NCI-H226 (cell line): ENCODE measurements at places on chromosomes 4 and X.
A peak's percentile ranks its signal among the peaks of the same experiment; 100 is the strongest.

GRCh38 chrX:133215017-133215416, 3.1 kb downstream of the TFDP3 start:
- no peak for DNase-seq

GRCh38 chr4:126916626-126917140, 716.1 kb upstream of the INTU start:
- no peak for DNase-seq

DNA sequence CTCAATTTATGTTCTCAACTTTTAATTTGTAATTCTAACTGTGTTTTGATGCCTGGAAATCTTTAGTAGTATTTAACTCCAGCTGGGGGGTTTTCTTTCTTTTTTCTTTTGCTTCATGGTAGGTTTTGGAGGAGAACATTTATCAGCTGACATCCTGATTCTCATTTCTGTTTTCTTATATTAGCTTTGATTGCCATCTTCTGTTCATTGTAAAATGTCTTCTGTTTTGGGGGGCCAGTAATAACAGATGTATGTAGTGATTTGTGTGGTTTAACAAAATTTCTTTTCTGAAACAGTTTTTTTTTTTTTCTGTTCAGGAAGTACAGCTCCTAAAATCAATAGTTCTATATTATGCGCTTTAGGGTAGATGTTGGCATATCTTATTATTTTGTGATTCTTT, 182.2 kb downstream of the GABRB1 start:
- no peak for DNase-seq

GRCh38 chrX:156008915-156009314, 11.4 kb downstream of the IL9R start:
- DNase-seq = no peak

DNA sequence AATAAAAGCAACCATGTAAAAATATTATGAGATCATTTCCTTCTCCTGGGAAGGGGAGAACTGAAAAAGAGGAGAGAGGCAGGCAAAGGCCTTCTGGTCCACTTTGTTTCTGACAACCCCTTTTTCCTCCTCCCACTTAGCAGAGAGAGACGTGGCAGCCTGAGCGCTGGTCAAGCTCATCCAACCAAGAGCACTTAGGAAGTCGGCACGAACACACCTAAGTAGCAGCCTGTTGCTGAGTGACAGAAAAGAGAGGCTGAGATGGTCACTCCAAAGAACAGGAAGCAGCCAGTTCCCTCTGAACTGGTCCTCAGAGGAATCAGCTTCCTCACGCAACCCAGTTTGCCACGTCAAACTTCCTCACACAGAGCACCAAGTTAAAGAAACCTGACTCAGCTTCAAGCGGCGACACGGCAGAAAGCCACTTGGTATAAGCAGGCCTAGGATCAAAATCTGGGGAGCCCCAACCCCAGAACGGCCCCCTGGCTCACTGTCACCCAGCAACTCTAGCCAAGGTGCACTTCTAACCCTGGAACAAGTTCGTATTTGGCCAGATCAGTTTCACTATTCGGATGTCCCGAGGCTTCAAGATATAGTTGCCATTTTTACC, 861 bp downstream of the SEC24D start:
- DNase-seq = peak; percentile 79

DNA sequence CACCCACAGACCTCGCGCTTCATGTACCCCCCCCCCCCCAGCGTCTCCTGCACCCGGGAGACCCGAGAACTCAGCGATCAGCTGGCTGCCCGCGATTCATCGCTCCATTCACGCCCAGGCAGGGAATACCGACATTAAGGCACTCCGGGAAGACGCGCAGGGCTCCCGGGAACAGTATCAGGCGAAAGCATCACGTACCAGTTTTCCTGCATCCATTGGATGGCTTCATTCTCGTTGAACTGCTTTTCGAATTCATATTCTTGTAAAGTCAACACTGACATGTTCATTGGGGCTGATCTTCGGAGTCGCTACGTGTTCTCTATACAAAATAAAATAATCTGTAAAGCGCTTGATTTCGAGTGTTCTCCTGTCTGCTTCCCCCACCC, 373 bp downstream of the ELOVL6 start:
- DNase-seq = no peak

GRCh38 chrX:140713174-140713539, 3.6 kb downstream of the LINC00632 start:
- no peak for DNase-seq

- no peak for DNase-seq
Observed at GRCh38 chrX:81240701-81241331, 38.9 kb downstream of the SH3BGRL start.

GRCh38 chrX:136975684-136976470, 57.9 kb downstream of the GPR101 start:
- DNase-seq = no peak

DNA sequence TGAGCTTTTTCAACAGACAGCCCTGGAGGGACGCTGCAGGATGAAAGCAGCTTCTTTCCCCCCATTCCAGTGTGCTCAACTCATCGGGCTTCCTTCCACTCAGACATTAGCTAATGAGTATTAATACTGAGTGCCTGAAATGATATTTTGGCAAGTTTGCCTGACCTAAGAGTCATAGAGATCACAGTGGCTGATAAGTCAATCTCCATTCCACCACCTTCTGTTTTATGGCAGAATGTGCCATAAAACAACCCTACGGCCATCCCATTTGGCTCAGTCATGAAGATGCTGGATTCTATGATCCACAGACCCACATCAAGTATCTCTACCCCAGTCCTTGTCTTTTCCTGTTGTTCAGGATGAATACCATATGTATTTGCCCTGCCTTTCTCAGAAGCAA, 48.3 kb upstream of the MAB21L2 start:
- DNase-seq = no peak

- no peak for DNase-seq
Observed at GRCh38 chrX:129744861-129745321, 6.1 kb downstream of the XPNPEP2 start.

DNA sequence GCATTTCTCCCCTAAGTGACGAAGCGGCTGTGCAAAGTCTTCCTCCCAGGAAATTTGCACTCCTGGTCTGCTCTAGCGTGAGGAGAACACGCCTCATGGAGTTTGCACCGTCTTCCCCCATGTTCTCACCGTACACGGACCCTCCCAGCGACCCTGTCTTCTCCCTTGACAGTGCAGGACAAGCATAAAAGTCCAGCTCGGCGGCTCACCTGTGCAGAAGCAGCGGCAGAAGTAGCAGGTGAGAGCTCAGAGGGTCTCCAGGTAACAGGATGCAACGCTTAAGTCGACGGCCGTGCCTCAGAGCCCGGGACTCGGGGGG, 314 bp downstream of the P2RY8 start:
- no peak for DNase-seq

DNA sequence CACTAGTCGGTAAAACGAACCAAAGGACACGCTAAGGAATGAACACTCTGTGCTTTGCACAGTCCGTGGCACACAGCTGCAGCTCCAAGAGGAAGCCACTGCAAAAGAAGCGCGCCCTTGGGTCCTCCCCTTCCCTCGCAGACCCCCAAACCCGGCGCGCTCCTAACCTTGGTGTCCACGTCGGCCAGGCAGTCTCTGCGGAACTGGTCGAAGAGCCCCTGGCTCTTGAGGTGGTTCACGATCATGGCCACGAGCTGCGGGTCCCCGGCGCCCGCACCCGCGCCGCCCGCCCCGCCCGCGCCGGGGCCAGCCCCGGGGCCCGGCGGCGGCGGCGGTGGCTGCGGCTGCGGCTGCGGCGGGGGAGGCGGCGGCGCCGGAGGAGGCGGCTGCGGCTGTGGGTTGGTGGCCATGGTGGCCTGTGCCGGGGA, 333 bp downstream of the BOD1L1 start:
- no peak for DNase-seq

GRCh38 chr4:147689067-147689466, 5.1 kb upstream of the PRMT9 start:
- DNase-seq = no peak

GRCh38 chrX:119686087-119686691, 6.8 kb downstream of the SEPTIN6 start:
- DNase-seq = no peak

GRCh38 chr4:80711956-80712355, 318.6 kb upstream of the BMP3 start:
- DNase-seq = no peak

DNA sequence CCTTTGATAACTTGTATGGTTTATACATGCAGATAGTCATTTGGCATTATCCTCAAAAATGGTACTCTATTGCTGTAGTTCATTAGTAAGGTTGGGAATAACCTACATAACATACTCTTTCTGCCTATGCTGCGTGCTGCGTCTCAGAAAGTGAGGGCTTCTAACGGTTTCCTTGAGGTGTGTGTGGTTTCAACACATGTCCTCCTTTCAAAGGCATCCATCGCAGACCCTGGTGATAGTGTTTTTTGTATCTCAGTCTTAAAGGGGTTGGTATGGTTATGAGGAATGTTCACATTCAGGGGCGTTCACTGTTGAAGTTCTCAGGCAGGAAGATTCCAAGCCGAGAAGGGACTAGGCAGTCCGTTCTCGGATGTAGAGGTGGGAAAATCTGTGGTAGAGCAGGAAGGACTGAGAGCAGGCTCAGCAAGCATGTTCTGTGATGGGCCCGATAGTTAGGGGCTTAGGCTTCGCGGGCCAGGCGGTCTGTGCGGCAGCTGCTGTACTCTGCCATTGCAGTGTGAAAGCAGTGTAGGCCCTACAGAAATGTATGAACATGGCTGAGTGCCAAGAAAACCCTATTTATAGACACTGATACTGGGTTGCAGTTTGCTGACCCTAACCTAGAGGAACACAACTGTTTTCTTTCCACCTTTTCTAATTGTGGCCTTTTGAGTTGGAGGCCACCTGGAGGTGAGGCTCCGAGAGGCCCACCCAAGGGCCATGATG, 123.2 kb downstream of the GPR143 start:
- no peak for DNase-seq

DNA sequence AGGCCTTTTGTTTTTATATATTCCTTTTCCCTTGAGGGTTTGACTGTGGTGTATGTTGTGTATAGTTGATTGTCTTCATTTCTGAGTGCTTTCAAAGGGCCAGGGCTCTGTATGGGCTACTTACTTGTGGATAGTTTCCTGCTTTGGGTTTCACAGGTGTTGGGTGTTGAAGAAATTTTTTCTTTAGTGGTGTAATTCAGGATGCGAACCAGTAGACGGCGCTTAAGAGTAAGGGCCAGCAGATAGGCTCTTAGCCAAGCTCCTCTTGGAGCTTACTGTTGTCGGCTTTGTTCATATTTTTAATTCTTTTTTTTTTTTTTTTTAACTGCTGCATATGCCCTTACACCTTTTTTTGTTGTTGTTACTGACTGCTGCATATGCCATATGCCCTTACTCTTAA, 276.3 kb upstream of the GALNT7 start:
- DNase-seq = no peak

DNA sequence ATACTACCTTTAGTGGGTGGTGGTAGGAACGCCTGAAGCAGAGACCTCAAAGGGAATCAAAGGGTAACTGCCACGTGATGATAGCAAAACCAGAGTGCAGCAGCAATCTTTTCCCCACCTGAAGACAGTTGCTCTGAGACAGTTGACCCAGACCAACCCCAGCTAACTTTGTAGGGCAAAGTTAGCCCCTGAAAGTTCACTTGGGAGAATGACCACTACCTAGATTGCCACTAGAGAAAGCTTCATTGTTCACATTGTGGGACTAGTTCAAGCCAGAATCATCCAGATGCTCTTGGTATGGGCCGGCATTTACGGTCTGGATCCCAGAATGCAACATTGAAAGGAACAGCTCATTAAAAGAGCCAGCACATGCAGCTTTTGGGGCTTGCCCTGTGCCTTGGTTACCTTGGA, 4.1 kb downstream of the SEPTIN6 start:
- no peak for DNase-seq

DNA sequence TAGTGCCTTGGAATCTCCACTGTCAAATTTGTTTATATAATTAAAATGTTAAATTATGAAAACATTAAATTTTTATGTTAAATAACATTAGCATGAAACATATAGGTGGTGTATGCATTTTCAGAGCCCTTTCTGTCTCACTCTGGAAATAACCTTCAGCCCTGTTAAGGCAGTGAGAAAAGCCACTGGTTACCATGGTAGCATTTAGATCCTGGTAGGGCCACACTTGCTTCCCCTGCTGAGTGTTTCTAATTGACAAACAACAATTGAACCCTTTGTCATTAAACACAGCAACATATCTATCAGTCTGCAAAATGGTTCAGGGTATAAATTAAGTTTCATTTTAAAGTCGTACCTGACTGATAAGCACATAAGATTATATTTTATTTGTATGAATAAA, 63.5 kb downstream of the PDK3 start:
- DNase-seq = no peak

DNA sequence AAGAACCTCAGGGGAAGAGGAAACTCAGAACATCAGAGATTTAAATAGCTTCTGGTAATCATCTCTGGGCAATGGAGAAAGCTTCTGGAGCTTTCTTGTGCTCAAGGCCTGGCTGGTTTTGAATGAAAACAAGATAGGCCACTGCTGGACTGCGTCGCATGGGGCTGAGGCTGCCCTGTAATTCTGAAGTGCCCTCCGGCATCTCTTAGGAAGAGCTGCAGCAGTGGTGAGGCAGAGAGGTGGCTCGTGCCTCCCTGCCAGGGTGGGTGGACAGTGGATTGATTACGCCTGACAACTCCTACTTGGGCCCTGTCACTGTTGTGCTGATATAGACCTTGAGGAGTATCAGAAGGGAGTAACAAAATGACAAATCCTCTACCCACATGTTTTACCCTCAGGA, 279.7 kb downstream of the NR3C2 start:
- DNase-seq = no peak

DNA sequence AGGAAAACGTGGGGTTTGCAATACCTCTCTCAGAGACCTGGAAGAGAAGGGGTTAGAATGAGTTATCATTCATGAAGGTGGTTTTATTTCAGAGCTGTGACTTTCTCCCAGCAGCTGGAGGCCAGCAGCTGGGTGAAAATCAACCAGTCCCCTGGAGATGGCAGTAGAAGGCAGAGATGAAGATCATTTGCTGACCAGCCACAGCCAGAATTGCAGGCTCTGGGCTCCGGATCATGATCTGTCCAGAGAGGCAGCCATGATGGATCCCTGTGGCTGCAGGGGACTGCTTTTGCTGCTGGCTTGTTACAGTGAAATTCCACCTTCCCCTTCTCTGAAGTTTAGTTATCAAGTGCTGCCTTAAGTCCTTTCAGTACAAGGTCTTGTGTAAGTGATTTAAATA, 46.9 kb upstream of the TAB3 start:
- no peak for DNase-seq

- DNase-seq = no peak
Observed at GRCh38 chr4:53778155-53778554, 186.9 kb upstream of the LNX1 start.

DNA sequence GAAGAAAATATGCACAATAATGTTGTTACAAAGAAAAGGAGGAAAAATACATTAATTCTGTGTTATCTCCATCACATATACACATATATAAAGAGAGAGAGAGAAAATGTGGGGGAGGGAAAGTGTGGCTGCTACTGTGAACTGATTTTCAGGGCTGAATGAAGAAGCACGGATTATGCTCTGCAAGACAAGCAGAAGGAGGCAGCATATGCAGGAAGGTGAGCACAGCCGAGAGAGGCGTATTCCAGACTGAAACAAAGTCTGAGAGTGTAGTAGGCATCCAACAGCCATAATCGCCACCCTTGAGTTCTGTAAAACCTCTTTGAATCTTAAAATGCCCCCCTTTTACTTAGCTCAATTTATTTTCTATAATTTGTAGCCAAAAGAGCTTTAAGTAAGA, 1081.8 kb upstream of the GRID2 start:
- DNase-seq = no peak

- no peak for DNase-seq
Observed at GRCh38 chr4:181176306-181176705, 1066.9 kb upstream of the TENM3 start.

- no peak for DNase-seq
Observed at GRCh38 chr4:169724260-169724659, 33.5 kb downstream of the HPF1 start.
